ENCODE measurements at places on chromosomes 2 and 18. TPM values are rescaled to one million over a fixed set of nuclear protein-coding genes. Genes with fewer than 3 reads are reported as not detected.

RNF125 gene
- 5.6 TPM for total RNA-seq

PLEK gene
- 7.2 TPM for total RNA-seq

MYO7B gene
- 0.46 TPM for total RNA-seq

SLC40A1 gene
- total RNA-seq = 51.0 TPM

MARCHF4 gene
- 0.08 TPM for total RNA-seq

RAPGEF4 gene
- total RNA-seq = 9.0 TPM

WDPCP gene
- total RNA-seq = 13.5 TPM

SCN9A gene
- total RNA-seq = 1.8 TPM

TANK gene
- 30.9 TPM for total RNA-seq

ANKRD30BL gene
- not detected for total RNA-seq

FOXI3 gene
- total RNA-seq = not detected

C1GALT1C1L gene
- total RNA-seq = 0.62 TPM
